ENCODE measurements at places on chromosomes 5 and 9.

DNA sequence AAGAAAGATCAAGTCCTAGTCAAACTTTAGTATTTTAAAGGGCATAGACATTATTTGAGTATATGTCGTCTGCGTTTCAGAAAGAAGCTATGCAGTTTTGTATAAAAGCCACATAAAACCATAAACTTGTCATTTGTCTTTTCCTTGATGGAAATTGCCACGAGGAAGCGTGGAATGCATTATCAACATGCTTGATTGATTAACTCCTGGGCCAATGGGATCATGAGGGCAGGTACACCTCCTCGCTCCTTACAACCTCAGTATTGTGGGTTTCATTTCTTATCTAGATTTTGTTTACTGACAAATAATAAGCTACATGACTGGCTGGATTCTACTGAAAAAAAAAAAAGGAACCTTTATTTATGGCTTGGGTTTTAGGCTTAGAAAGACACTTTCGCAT lies 122.5 kb upstream of the RFX3 start:
- no peak for DNase-seq

- DNase-seq: no peak
Observed at GRCh38 chr5:126433701-126434100, 10.5 kb downstream of the GRAMD2B start.

GRCh38 chr9:106846857-106847256 lies 16.1 kb upstream of the ZNF462 start:
- no peak for DNase-seq

DNA sequence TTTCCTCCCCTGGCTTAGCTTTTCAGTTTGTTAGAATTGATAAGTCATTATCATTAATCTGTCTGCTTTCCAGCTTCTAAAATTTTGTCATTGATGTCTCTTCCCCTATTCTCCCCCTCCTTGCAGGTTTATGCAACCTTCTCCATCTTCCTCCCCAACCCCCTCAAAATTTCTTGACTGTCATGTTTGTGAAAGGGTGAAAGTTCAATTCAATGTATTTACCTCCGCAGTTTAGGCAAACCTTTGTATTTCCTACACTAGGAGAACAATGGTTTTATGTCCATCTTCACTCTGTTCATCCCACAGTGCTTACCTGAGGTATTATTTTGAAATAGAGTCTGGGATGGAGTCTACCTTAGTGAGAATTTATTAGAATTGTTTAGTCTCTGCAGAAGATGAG lies 117.9 kb downstream of the ALDH1A1 start:
- DNase-seq: no peak

- no peak for DNase-seq
Observed at GRCh38 chr5:138349852-138350562, 2.5 kb upstream of the KDM3B start.

DNA sequence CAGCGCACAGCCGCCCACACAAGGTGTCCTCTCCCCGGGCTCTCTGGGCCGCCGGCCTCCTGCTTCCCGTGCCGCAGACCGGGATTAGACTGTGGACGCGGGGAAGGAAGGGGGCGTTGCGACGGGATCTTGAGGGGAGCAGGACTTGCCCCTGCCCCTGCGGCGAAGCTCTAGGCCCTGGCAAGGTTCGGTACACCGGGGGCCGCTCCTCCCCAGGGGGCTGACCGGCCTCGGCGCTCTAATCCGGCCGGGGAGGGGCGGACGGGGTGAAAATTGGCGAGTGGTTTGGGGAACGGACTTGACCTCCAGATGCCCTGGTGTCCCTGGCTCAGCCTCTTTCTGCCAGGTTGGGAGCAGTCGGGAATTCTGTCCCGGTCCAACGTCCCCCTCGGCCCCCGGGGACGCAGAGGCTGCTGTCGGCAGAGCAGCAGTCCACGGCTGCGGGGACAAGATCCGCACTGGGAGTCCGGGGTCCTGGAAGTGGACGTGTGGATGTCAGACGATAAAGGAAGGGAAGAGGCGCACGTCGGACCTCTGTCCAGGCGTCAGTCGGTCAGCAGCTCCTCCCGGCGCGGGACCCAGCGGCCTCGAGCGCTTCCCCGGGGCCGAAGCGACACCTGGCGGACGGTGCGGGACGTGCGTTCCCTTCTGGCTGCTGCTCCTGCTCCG lies 1.9 kb upstream of the CNTFR start:
- peak; percentile 50 for DNase-seq

DNA sequence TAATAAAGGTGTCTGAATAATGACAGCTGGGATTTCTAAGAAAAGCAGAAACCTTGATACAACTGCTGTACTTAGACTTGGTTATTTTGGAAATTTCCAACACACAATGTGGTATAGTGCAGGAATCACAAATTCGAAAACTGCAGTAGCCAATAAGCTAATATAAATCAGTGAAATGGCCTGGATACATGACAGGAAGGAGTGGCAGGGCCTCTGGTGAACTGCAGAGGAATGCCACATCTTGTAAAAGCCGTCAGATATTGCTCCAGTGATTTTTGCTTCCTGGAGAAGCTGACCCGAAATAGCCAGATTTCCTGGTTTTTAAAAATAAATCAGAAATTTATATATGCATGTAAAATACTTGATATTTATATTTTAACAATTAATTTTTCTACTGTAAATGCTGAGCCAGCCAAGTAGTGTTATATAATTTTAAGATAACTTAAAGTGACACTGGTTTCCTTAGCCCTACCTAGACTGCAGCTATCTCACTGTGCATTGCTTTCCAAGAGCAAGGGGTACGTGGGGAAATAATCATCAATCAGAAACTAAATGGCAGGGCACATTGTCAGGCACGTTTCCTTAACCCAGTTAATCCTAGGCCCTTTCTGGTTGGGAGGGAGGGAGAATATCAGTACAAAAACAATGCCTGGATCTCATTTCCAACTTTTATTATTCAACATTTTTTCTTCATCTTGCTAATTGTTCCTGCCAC lies 182.4 kb downstream of the RASEF start:
- no peak for DNase-seq

GRCh38 chr9:134443174-134444037 lies 117.2 kb downstream of the RXRA start:
- DNase-seq: peak; percentile 67

GRCh38 chr9:3447788-3448187 lies 78.0 kb downstream of the RFX3 start:
- no peak for DNase-seq

GRCh38 chr5:150320044-150320613 lies 17.4 kb upstream of the ARSI start:
- DNase-seq: no peak

- DNase-seq: no peak
Observed at GRCh38 chr5:97542469-97542868, 359.4 kb upstream of the RIOK2 start.

- DNase-seq: no peak
Observed at GRCh38 chr5:31942546-31942945, 231.6 kb downstream of the GOLPH3 start.

- DNase-seq: no peak
Observed at GRCh38 chr5:1516615-1517601, 6.9 kb downstream of the LPCAT1 start.

DNA sequence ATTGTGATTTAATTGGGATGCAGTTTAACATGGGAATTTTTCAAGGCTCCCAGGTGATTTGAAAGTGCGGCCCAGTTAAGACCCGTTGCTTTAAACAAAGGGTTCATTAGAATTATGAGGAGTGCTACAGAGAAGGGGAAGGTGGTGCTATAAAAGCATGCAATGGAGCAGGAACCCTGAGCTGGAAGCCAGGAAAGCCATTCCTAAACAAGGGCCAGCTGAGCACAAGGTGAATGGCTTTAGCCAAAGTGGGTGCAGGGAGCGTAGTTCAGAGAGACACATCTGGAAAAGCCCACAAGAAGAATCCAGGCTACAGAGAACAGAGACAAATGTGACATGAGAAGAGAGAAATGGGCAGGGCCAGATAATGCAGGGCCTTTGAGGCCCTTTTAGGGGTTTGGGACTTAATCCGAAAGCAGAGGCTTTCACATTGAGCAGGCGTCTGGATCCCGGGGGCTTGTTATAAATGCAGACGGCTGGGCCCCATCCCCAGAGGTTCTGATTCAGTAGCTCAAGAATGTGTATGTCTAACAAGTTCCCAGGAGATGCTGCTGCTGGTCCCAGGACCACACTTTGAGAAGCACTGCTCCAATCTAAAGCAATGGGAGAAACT lies 138.1 kb upstream of the WWC1 start:
- no peak for DNase-seq

DNA sequence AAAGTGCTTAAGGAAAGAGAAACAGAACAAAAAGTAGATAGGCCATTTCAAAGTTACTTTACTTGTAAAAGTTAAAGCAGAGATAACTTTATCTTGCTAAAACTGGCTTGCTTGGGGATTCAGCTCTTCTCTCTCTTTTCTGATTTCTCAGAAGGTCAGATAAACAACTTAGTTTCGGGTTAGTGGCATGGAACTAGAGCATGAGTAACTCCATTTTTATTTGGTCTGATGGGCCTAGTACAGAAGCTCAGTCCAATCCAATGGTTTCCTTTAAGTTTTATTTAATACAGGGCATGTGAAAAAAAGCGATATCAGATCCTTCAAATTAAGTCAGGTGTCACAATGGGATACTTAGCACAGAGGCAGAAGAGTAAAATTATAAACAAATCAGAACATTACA lies 18.8 kb upstream of the GPBP1 start:
- no peak for DNase-seq

- no peak for DNase-seq
Observed at GRCh38 chr9:306907-307306, 92.2 kb downstream of the DOCK8 start.

DNA sequence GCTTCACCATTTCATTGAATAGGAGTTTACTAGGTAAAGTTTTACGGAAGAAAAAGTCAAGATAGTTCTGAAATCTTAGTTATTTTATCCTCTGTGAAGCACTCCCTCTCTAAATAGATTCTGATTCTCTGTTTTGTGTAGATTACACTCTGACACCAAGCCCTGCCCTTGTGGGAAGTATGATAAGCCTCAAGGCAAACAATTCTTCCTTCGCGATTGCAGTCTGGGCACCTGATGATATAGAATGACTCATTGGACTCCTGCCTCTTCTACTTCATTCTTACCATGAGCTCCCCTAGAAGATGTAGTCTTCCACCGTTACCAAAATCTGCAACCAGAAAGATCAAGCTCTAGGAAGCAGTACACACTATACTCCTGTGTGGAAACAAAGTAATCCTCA lies 626.9 kb upstream of the PTGER4 start:
- DNase-seq: no peak

GRCh38 chr9:81717747-81718077 lies 28.4 kb upstream of the TLE1 start:
- DNase-seq: no peak

DNA sequence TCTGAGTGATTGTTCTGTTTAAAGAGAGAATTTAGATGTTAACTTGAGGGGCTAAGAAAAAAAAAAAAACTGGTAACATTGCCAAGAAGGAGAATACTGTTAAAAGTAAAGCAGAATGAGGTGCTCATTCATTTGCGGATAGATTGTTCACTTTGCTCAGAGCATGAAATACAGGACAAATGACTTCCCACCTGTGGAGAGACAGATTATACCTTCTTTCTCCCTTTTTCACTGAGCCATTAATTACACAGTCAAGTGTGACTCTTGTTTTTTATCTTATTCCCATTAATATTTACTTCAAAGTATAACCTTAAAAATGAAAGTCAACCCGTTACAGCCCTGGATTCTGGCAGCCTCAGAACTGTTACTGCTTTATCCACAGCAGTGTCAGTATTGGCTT lies 264.5 kb downstream of the TAF11L14 start:
- no peak for DNase-seq

DNA sequence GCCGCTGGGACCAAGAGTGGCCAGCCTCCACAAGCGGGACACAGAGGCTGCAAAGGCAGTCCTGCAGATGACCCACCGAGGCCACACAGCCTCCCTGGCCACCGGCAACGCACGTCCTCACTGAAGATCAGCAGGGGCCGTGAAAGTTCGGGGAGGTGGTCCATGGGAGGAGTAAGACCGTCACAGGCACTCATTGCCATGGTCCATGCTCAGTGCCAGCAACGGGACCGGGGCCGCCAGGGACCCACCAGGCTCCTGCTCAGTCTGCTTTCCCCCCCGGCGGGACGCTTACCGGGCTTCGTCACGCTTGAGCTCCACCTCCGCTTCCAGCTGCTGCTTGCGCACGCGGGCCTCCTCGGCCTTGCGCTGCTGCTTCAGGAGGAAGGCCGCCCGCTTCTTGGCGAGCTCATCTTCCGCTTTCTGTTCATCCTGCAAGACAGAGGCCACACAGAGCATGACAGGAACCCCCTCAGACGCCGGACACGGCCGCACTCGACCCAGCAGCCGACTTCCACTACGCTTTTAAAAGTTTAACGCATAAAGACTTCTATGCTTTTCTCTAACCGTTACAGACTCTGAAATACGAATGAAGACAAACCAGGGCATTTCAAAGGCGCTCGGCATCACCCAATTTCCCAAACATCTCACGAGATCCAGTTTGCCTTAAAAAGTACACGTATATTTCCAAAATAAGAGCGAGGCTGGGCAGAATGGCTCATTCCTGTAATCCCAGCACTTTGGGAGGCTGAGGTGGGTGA lies 88.4 kb downstream of the CAMSAP1 start:
- no peak for DNase-seq

DNA sequence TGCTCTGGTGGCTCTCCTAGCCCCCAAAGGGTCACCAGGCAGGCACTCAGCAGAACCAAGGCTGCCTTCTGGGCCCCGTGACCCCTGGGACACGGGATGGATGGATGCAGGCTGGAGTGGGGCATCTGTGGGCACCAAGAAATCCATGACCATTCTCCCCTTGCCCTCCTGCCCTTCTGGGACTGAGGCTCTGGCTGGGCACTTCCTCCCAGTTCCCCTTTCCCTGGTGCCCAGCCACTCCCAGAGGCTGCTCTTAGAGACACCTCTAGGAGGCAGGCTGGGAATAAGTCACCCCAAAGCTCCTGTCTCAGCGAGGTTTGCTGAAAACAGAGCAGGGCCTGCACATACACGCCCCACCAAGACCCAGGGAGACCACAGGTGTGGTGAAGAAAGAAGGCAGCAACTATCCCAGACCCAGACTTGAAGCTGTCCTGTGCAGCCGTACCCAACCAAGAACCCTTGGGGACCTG lies 943 bp downstream of the STING1 start:
- no peak for DNase-seq

- no peak for DNase-seq
Observed at GRCh38 chr9:98658951-98659351, 49.8 kb downstream of the GABBR2 start.

GRCh38 chr5:157509587-157509986 lies 49.6 kb downstream of the NIPAL4 start:
- no peak for DNase-seq

DNA sequence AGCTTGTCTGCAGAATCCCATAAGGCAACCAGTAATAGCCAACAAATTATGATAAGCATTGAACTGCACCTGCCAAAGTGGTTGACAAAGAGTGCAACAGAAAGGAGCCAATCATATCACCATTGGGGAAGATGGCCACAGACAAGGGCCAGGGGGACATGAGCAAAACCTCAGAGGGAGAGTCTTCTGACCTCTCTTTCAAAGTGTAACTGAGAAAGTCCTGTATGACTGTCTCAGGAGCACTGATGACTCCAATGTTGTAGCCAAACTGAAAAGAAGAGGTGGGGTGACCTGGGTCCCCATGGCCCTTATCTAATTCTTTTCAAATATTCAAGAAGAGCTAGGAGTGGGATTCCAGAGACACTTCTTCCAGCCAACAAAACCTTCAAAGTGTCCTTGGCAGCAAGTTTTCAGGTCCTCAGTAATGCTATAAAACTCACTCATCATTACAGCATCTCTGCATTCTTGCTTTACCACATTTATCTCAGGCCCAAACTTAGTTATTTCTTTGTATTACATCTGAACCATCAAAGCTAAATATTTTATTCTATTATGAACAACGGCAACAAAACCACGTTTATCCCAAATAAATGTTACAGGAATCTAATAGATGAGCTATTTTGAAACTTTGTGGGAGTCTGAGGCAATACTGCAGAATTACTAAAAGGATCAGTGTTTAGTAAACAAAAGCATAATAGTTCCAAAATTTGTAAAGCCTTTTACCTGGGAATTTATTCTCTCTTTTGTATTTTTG lies 24.4 kb downstream of the FBLL1 start:
- DNase-seq: no peak
